Hematopoietic multipotent progenitor cell treated with erythropoietin and hydrocortisone succinate and interleukin-3 and kit ligand, for 4 days (in vitro differentiated cells): ENCODE measurements at places on chromosomes 7 and 10.
A peak's percentile ranks its signal among the peaks of the same experiment; 100 is the strongest.

GRCh38 chr7:78864339-78864738 is 589.1 kb downstream of the MAGI2 start:
- no peak for DNase-seq

- no peak for DNase-seq
These were observed 32.8 kb downstream of the BTRC start for GRCh38 chr10:101386659-101387259.

- DNase-seq = no peak
These were observed 602.7 kb upstream of the SORCS1 start for GRCh38 chr10:107767185-107767584.

DNA sequence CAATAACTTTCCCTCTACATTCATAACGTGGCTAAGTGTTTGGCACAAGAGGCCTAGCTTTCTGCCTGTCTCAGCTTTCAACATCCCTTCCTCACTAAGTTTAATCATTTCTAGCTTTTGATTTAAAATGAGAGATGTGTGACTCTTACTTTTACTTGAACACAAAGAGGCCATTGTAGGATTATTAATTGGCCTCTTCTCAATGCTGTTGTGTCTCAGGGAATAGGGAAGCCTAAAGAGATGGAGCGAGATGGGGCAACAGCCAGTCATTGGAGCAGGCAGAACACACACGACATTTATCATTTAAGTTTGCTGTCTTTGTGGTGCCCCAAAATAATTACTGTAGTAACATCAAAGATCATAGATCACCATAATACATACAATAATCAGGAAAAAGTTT is 167.1 kb upstream of the TRIM24 start:
- DNase-seq = no peak

GRCh38 chr7:7177044-7177517 is 5.3 kb upstream of the C1GALT1 start:
- DNase-seq = no peak

- peak; percentile 63 for DNase-seq
These were observed 5.7 kb downstream of the GRID2IP start for GRCh38 chr7:6545398-6546126.

DNA sequence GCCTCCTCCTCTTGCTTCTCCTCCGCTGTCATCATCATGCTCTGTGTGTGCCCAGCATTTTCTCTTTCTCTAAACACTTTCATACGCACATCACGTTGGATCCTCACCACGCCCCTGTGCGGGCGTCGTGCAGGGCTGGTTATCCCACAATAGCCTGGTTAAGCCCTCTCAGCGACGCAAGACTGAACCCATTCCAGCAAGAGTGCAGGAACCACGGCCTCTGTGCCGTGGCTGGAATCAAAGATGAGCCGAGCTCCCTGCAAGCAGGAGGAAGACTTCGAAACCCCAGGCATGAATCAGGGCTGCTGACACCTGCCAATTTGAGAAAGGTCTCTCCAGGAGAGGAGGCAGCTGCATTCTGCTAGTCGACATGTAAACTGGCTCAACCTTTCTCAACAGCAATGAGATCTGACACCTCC is 74.8 kb upstream of the FOXK1 start:
- no peak for DNase-seq

DNA sequence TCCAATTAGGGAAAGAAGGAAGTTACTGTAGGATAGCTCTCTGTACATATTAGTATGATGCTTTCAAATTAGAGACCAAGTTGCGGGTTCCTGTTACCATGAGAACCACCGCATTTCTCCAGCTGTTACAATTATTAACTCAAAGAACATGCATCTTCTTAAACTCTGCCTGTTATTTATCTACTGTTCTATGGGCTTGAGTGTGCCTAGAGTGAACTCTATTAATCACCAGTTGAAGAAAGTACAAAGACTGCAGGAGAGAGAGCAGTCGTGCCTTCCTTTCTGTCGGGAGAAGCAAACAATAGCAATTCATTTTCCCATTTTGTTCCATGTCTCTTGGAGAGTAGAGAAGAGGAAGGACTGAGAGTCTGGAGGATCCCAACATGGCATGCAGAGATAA is 1071.2 kb downstream of the TYW1 start:
- no peak for DNase-seq

DNA sequence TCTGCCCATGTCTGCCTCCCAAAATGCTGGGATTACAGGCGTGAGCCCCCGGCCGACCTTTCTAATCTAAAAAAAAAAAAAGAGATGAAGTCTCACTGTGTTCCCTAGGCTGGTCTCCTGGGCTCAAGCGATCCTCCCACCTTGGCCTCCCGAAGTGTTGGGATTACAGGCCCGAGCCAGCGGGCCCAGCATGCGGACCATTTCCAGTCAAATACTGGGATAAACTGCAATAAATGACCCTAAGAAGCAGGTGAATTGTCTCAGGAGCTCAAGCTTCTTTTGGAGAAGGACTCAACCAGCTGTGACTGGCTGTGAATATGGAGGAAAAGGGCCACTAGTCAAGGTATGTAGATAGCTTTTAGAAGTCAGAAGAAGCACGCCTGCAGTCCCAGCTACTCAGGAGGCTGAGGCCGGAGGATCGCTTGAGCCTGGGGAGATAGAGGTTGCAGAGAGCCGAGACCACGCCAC is 550 bp upstream of the CREM start:
- no peak for DNase-seq

DNA sequence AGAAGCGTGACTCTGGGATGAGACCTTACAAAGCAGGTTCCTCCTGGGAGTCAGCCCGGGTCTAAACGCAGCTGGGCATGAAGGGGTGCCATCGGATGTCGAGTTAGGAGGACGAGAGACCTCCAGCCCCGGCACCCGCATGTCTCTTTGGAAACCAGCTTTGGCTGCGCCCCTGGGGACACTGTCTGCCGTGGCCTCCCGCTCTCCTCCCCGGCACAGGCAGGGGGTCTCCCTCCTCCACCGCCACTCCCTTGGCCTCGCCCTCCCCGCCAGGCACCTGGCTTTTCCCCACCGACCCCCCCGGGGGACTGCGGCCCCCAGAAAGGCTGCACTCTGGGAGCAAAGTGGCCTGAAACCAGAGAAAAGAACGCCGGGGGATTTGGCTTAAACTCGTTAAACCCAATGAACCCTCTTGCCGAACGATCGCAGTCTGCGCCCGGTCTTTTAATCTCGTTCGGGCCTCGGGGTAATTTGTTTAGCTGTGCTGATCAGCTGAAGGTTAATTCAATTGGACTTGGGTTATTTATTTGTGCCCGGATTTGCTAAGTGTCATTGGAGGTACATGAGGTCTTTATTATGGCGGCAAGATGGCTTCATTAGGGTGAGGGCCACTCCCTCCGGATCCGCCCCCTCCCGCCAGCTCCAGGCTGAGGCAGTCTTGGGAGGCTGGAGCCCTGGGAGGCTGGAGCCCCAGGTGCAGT is 16.4 kb upstream of the PSMG3 start:
- no peak for DNase-seq

DNA sequence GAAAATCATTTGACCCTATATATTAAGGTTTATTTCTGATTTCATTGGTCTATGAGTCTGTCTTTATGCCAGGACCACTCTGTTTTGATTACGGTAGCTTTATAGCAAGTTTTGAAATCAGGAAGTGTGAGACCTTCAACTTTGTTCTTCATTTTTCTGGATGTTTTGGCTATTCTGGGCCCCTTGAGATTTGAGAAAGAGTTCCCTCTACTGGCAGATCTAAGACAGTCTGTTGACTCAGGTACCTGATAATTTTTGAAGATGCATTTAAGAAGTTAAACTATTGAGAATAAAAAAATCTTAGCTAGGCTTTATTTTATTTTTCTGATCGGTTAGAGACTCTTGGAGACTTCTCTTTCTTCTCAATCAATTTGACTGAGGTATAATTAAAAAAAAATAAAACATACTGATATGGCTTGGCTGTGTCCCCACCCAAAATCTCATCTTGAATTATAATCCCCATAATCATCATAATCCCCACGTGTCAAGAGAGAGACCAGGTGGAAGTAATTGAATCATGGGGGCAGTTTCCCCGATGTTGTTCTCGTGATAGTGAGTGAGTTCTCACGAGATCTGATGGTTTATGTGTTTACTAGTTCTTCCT is 209.2 kb downstream of the SNX10 start:
- peak; percentile 85 for DNase-seq

DNA sequence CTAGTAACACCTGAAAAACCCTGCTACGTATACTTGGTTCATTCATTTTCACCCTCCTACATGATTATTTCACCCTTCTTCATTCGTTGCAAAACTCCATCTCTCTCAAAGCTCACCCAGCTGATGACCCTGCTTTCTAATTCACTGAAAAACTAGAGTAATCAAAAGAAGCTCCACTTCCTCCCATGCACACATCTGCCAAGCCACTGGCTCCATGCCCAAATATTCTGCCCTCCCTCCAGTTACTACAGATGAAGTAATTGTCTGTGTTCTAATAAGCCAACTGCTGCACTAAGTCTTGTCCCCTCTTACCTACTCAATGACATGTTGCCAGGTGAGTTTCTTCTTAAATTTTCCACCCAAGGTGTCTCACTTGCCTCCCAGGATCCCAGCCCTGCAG is 96.9 kb upstream of the CCDC71L start:
- peak; percentile 89 for DNase-seq

DNA sequence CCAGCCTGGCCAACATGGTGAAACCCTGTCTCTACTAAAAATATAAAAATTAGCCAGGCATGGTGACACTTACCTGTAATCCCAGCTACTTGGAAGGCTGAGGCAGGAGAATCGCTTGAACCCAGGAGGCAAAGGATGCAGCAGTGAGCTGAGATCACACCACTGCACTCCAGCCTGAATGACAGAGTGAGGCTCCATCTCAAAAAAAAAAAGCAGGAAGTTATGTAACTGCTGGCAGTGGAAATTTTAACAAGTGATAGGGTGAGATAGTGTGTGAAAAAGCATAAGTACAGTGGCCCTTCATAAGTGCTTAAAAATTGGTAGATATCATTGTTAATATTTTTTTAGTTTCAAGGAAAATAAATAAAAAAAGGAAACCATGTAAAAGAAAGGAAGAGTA is 12.3 kb downstream of the AKR1C3 start:
- peak; percentile 67 for DNase-seq

- DNase-seq = no peak
These were observed 1360.1 kb upstream of the CELF2 start for GRCh38 chr10:9657530-9657929.

- no peak for DNase-seq
These were observed 75.9 kb downstream of the MDFIC start for GRCh38 chr7:114997487-114998404.

- no peak for DNase-seq
These were observed 38.4 kb upstream of the GDF10 start for GRCh38 chr10:47261556-47261955.

- no peak for DNase-seq
These were observed 84.9 kb downstream of the GRB10 start for GRCh38 chr7:50697748-50698147.

GRCh38 chr10:92712016-92712889 is 22.5 kb downstream of the HHEX start:
- DNase-seq = peak; percentile 43

DNA sequence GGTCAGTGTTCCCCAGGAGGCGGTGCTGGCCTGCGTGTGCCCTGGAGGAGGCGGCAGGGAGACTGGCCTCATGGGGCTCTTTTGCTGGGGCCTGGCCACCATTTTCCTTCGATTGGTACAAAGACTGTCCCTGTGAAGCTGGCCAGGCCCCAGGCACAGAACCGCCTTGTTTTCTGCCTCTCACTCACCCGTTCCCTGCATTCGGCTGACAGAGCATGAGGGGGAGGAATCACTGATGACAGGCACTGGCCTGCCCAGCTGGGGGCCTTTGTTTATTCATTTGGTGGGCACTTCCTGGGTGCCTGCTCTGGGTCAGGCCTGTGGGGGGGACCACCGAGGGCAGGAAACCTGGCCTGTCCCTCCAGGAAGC is 139.2 kb downstream of the FAM53B start:
- DNase-seq = no peak

GRCh38 chr7:108455551-108455997 is 662 bp downstream of the NRCAM start:
- no peak for DNase-seq

DNA sequence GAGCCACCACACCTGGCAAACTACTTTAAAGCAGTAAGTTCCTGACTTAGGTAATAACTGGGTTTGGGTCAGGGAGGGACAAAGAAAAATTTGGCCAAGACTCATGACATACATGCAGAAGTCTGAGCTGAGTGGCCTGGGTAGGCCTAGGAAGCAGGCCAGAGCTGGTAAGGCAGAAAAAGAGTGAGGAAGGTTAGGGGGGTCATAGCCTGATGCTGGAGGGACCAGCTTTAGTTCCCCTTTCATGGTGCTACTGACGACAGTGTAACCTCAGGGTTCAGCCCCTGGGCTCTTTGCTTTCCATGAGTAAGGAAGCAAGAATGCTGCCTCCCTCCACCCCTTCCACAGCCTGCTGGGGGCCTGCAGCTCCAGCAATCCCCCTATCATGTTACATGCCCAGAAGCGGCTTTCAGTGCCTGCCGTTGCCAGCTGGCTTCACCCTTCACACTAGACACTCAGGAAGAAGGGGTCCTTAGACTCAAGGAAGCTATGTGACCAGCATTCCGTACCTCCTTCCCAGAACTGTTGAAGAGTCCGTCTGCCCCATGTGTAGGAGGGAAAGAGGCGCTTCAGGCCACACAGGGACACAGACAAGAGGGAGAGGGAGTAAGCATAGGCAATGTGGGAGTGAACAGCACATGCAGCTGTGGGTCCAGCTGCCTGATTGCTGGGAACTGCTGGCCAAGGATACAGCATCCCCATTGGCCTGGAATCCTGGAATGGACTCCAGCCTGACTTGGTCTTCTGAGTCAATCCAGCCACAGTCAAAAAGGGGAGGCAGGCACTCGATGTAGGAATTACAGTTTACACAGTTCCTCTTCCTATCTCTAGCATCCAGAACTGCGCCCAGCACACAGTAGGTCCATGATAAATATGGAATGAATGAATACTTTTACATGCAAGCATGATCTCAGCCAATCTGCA is 4.1 kb upstream of the PLAU start:
- DNase-seq = peak; percentile 73

- DNase-seq = no peak
These were observed 73.8 kb upstream of the FAM180A start for GRCh38 chr7:135822376-135822775.

DNA sequence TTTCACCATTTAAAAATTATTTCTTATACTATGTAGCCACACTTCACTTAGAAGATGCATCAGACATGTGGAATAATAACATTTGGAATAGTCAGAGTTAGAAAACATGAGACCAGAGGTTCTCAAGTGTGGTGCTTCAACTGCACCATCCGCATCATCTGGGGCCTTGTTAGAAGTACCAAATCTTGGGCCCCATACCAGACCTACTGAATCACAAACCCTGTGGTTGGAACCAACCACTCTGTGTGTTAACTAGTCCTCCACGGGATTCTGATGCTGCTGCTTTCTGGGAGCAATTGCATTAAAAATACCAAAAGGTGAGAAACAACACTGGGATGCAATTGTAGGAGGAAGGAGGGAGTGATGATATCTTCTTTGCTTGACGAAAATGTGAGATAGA is 125.2 kb downstream of the GNAT3 start:
- no peak for DNase-seq
